ENCODE measurements at places on chromosomes 3 and 15.

DNA sequence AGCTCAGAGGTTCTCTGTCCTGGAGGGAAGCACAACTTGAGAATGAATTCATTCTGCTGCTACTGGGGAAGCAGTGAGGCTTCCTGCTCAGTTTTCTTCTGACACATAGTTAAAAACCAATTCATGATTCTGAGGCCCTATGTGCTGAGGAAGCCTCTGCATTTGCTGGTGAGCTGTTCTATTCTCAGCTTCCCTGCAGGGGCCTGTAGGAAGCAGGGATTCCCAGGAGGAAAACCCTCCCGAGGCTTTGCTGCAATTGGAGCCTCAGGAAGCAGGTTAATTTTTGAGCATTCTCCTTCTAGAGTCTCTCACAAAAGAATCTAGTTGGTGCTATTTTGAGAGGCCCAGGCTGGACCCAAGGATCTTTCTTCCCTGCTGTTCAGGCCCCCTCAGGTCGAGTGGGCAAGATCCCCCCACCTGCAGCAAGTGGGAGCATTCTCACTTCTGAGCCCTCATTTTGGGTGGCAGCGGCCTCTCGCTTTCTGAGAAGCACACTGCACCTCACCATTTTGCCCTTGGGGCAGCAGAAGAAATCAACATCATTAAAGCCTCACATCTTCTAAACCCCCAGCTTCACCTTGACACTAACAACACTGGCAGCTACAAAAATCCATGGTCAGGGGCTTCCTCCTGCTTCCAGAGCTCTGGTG, 197.5 kb upstream of the TSC22D2 start:
- DNase-seq: no peak

- no peak for DNase-seq
Measured at GRCh38 chr15:27762471-27762870, 336.6 kb downstream of the OCA2 start.

DNA sequence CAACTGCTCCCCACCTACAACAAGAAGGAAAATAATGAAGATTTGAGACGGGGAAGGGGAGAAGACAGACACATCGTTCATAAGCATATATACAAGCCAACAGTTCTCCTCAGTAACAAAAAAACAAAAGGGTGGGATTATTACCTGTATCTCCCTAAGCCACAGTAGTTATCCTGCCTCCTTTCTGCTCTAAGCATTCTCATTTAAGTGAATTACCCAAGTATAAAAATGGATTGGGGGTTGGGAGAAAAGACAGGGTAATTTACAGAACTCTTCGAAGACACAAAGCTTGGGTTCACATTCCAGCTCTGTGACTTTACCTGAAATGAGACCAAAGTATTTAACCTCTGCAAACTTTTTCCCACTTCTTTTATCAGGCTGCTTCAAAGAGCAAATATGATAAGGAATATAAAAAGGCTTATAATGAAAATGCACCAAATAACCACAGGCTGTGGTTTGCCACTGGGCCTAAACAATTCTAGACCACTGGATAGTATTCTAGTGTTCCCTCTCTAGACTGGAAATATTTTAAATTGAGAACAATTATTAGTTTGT, 64.4 kb downstream of the UACA start:
- DNase-seq: no peak

DNA sequence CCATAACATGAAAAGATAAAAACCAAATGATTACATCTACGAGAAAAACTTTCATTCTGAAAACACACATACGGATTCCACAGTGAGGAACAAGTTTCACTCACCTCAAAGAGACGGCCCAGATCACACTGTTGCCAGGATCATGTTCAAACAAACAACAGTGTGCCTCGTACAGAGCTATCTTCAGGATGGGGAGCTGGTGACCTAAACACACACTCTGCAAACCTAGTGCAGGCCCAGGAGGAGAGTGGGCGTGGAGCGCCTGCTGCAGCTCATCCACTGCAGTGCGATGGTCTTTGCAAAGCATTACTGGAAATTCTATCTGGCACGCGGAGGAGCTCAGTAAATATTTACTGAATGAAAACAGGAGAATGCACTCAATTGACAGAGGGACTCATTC, 38.5 kb downstream of the TAMM41 start:
- no peak for DNase-seq

DNA sequence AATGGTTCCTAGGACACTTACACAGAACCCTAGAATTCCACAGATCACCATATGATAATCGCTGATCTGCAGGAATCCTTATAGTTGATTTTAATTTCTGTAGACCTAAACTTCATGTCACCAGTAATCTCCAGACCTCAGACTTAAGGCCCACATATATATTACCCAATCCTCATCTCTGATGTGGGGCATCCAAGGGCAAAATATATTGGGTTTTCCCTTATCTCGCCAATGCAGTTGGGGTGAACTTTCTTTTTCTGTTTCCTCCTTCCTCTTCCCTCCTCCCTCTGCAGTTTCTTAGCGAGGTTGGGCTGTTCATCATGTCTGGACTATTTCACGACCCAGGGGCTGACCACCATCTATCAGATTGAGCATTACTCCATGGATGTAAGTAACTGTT, 230.2 kb downstream of the P3H2 start:
- DNase-seq: no peak

- no peak for DNase-seq
Measured at GRCh38 chr15:101313041-101313761, 18.2 kb upstream of the SNRPA1 start.

DNA sequence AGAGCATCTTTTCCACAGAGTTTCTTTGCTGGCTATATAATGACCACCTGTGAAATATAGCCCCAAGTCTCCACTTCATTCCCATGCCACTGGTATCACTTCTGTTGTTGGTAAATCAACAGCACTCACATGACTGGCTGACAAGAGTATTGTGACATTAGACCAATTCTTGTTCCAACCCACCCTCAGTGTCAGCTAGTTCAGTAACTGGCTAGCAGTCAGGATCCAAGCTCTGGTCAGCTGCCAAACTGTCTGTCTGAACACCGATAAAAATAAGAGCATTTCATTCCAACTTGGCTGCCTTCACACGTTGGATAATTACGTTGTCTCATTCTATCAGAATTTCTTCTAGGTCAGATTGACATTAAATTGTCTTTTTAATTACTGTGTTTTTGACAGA, 166.5 kb downstream of the USP13 start:
- no peak for DNase-seq

DNA sequence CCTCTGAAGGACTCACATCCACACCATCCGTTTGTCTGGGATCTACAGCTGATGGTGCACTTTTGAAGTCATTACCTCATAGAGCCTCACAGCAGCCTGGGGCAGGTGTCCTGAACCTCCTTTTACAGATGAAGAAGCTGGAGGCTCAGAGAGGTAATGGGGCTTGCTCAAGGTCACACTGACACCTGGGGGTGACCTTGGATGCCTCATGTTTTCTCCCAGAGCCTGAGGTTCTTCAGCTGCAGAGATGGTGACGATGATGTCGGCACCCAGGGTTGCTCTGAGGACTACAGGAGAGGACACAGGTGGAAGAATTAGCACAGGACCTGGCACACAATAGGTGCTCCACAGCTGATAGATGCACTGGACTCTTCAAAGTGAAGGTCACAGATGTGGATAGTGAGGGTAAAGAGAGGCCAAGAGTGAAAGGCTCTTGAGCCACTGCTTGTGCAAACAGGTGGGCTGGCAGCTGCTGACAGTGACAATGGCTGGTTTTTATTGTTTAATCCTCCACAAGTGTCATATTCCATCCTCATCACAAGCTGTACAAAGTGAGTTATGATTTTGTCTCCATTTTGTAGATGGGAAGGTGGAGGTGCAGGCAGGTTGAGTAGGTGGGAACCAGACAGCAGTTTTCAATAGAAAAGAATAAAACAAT, 17.4 kb upstream of the ATP2B2 start:
- DNase-seq: no peak

GRCh38 chr3:103512595-103512994, 1077.8 kb downstream of the ZPLD1 start:
- no peak for DNase-seq

GRCh38 chr3:175941352-175941751, 1082.2 kb downstream of the NAALADL2 start:
- no peak for DNase-seq

DNA sequence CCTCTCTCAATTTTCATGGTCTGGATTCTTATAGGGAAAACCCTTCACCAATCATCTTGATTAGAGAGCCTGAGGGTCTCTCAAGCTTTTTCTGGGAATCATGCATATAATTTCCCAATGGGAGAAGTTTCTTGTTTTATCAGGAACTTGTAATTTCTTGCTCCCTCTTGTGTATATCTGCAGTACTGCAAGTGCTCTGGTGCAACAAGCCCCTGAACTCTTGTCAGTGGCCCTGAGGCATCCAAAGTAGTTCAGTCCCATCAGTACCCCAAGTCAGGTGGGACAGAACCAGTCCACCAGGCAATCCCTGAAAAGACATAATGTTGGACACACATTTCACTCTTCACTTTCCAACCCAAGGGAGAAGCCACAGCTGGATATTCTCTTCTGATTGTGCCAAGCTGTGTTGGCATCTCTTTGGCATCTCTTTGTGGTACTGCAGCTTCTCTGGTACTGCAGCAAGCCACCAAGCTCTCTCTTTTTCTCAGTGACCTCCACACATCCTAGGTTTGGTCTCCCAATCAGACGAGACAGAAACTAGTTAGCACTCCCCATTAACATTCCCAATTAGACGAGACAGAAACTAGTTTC, 214.5 kb downstream of the ZIC4 start:
- no peak for DNase-seq

GRCh38 chr3:24899901-24900603, 405.4 kb upstream of the THRB start:
- DNase-seq: no peak

Measured in activated naive CD4-positive, alpha-beta T cell (primary cell).